ENCODE measurements at places on chromosomes 5 and 9. TPM values are rescaled to one million over a fixed set of nuclear protein-coding genes. Genes with fewer than 3 reads are reported as not detected.

The CLIC3 gene
- 3.6 TPM for total RNA-seq

The TMC1 gene
- 1.9 TPM for total RNA-seq

DNA sequence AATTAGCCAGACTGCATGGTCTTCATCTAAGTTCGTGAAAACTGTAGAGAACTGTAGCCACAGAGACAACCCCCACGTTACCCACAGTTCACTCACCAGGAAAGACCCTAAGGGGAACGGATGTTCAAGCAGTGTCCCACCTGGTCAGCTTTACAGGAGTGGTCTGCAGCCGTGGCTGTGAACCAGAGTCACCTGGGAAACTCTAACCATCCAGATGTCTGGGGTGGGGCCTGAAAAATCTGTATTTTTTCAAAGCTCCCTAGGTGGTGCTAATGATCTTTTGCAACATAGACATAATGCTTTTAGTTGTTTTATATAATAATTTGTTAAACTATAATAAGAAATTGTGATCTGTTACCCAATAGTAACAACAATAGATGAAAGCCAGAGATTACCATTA lies 47.7 kb upstream of the ANGPTL2 start:
- DNase-seq: no peak

GRCh38 chr5:64532657-64533056 lies 26.8 kb downstream of the RGS7BP start:
- DNase-seq: no peak

DNA sequence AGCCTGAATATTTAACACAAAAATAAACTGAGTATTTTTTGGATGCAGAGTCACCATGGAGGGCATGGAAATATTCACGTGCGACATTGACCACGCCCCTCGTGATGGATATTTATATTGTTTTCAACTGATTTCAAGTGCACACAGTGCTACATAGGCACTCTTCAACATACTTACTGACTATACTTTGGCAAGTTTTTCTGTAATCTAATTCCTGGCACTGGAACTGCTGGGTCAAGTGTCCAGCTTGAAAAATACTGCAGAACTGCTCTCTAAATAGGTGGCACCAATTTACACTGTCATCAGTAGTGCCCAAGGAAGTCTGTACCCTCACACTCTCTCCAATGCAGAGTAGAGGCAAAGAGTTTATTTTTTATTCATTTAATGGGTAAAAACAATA lies 65.1 kb downstream of the FBN2 start:
- DNase-seq: no peak

DNA sequence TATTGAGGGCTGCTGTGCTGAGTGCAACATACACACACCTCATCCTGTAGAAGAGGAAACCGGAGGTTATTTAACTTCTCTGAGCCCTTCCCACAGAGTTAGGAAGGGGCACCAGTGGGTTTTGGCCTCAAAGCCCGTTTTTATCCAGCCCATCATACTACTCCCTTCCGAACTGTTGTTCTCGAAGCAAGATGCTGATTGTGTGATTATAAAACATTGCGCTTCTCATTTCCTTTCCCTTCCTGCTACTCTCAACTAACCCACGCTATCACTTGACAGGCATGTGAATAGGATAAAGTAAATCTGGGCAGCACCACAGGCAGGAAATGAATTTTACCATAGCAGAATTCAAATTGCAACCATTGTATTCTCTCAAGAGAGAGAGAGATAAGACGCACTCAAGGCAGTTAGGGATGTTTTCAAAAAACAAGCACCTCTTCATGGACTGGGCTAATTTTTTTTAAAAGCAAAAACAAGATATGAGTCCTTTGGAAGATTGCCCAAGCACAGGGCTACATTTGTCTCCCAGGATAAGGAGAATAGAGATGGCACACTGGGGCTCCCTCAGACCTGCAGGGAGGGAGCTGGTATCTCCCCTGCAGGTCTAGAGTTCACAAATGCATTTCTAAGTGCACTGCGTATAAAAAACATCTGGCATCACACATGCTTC lies 52.6 kb downstream of the GNA14 start:
- DNase-seq: no peak
